ENCODE measurements at places on chromosomes 16 and 17. TPM values are rescaled to one million over a fixed set of nuclear protein-coding genes. Genes with fewer than 3 reads are reported as not detected.

- H3K4me3 ChIP-seq: no peak overlapping the region
- H3K27me3 ChIP-seq: no peaks in the 10 kb centered on the region
- DNase-seq: no peak
- H3K4me1 ChIP-seq: peaks cover 32% of the 10 kb centered on the region
- H3K36me3 ChIP-seq: no peaks in the 10 kb centered on the region
- 0 out of 2 replicates have a peak overlapping the region, but pooled peaks have one; percentile 97 for H3K27ac ChIP-seq
Measured at GRCh38 chr16:12339686-12340085, 363.2 kb downstream of the SNX29 start.

The PLLP gene
- 1.6 TPM for total RNA-seq

DNA sequence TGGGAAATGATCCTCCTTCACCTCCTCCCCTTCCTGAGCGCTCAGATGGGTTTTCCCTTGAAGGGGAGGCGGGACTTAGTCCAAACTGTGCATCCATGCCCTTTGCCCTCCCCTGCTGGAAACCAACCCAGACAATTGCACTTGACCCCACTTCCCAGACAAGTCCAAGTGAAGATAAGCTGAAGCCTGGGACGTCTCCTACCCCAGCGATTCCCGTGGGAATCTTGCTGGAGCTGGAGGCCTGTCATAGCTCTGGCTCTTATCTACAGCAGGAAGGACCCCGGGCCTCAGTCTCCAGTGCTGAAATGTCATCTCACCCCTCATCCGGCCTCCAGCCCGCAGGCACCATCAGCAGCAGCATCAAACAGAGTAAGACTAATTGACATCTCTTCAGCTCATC, 6.5 kb upstream of the NGFR start:
- H3K27me3 ChIP-seq: peaks cover 58% of the 10 kb centered on the region
- DNase-seq: no peak
- no peak overlapping the region for H3K4me3 ChIP-seq

The NHLRC4 gene
- total RNA-seq: not detected

DNA sequence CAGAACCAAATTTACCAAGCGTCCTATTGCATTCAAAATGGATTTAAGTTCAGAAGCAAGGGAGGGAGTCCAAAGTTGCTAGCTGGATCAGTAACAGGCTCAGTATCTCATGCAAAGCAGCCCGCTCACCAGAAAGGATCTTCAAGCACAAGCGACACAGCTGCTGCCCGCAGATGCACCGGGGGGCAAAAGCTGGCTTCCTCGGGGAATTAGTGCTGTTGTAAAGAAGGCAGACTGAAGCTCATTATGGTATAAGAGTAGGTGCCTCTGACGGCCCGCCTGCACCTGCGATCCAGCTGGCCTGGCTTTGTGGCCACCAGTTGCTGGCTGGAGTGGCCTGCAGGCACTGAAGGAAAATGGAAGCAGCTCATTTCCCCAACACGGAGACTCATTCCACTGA, 128.4 kb upstream of the RCVRN start:
- H3K27ac ChIP-seq: no peak overlapping the region
- H3K27me3 ChIP-seq: peaks cover 85% of the 10 kb centered on the region
- H3K4me3 ChIP-seq: no peak overlapping the region
- no peaks in the 10 kb centered on the region for H3K4me1 ChIP-seq
- DNase-seq: no peak
- no peaks in the 10 kb centered on the region for H3K36me3 ChIP-seq

All from PC-3 (cell line).